Daoy (cell line): ENCODE measurements at places on chromosomes 16 and 17. TPM values are rescaled to one million over a fixed set of nuclear protein-coding genes. Genes with fewer than 3 reads are reported as not detected.

- no peak for DNase-seq
Measured at GRCh38 chr16:77859493-77860232, 71.3 kb downstream of the VAT1L start.

DNA sequence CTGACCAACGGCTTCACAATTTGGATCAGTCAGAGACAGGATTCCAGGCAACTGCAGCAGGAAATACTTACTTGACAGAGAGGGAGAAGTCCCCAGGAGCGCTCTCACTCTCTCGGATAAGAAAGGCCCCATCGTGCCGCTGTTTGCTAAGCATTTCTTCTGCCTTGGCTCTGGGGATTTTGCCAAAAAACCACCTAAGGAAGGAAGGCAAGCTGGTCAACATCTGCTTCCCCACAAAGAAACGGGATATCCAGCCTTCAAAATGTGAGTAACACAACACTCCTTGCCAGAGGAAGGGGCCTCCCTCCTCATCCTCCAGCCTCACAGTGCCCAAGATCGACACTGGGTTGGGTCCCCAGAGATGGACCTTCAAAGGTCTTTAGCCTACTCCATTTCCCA is 36.6 kb upstream of the SLC25A19 start:
- no peak for DNase-seq

- no peak for DNase-seq
Measured at GRCh38 chr17:12261354-12261753, 240.7 kb downstream of the MAP2K4 start.

Gene OSGIN1
- total RNA-seq, result 1.4 and 1.8 TPM in 2 replicates

DNA sequence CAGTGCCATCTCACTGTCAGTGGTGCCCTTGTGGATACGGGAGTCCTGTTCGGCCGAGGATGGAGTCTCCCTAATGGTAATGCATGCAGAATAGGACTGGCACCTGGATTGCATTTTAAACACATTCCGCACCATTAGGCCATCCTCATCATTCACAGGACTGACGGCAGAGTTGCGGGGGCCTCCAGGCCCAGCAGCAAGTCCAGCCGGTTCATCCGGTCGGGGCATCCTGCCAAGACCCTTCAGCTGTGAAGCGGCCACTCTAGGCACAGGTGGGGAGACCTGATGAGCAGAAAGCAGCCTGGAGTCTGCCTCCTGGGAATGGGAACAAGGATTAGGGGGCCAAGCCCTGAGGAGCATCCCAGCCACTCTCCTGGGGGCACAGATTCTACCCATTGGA is 90.3 kb upstream of the XYLT1 start:
- no peak for DNase-seq
